Kidney epithelial cell (primary cell): ENCODE measurements at places on chromosomes 5 and 9.

GRCh38 chr9:109652971-109653370, 127.0 kb upstream of the PALM2AKAP2 start:
- no peak for DNase-seq

- DNase-seq, result no peak
These were observed 65.2 kb downstream of the OTULIN start for GRCh38 chr5:14729448-14730385.

GRCh38 chr5:81778642-81779041, 27.7 kb upstream of the SSBP2 start:
- no peak for DNase-seq

DNA sequence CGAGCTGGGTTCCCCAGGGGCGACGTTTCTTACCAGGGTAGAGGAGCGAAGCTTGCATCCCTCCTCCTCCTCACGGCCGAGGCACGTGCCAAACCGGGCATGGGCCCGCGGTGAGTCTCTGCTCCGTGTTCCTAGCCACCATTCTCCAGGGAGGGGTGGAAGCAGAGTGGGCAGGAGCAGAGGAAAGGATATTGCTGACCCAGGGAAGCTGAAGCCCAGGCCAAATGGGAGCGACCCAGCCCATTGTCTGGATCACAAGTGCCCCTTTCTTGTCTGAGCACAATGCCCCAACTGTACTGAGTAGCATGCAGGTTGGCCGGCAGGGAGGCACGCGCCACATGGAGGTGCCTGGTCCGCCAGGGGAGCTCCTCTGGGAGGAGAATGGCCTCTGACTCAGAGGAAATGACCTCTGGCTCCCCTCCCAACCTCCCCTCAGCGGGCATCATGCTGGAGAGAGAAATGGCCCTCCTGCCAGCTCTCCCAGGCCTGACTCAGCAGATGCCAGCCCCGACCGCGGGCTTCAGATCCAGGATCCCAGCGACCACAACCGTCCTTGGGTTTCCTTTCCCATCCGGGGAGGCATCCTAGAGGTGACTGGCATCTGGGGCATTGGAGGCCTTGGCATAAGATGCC, 1.1 kb downstream of the PRR7 start:
- peak; percentile 79 for DNase-seq

DNA sequence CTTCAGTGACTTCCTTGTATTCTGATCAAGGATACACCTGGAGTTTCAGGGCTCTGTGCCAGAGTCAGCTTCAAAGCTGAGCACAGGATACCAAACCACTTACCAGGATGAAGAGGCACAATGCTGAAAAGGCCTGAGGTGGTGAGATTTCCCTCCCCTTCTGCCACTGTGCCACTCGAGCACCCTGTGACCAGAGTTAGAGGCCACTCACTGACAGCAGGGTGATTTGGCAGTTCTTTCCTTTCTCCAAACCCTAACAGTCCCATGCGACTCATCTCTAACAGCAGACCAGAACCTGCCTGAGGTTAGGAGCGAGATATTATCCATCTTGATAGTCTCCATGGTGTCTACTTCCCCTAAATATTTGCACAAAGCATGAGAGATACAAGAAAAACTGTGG, 1.8 kb downstream of the PLGRKT start:
- DNase-seq, result no peak

GRCh38 chr5:3605298-3606010, 9.8 kb downstream of the IRX1 start:
- no peak for DNase-seq
